Right cardiac atrium (tissue), 5 donors: ENCODE measurements at places on chromosomes 3 and 15. TPM values are rescaled to one million over a fixed set of nuclear protein-coding genes. Genes with fewer than 3 reads are reported as not detected.

B3GNT5 gene
- total RNA-seq, result 4.3 TPM

- DNase-seq, result no peak
Observed at GRCh38 chr3:30502742-30503073, 103.7 kb upstream of the TGFBR2 start.

GRCh38 chr15:60916032-60916678 is 312.9 kb downstream of the RORA start:
- DNase-seq, result no peak

- peak; percentile 66 for DNase-seq
Observed at GRCh38 chr15:58522391-58522790, 90.6 kb downstream of the LIPC start.

ABHD17C gene
- total RNA-seq, result 5.8 TPM

- no peak for DNase-seq
Observed at GRCh38 chr3:183281126-183281797, 28.2 kb downstream of the B3GNT5 start.

PROK2 gene
- not detected for total RNA-seq

DNA sequence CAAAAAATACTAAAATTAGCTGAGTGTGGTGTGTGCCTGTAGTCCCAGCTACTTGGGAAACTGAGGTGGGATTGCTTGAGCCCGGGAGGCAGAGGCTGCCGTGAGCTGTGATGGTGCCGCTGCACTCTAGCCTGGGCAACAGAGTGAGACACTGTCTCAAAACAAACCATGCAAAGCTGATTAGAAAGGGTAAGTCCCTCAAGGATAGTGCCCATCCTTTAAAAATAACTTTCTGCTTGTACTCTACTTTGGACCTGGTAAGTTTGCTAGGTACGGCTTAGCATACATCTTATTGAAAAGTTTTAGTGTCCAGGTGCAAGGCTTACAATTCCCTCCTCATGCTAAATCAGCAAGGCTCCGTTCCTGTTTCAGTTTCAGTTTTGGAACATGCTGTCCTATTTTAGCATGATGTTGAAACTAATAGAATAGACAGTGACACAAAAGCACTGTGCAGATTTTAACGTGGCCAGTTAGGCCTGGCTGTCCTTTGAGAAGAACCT is 21.4 kb downstream of the FEM1B start:
- DNase-seq, result no peak

GRCh38 chr3:141738891-141739363 is 829 bp downstream of the RNF7 start:
- no peak for DNase-seq

DNA sequence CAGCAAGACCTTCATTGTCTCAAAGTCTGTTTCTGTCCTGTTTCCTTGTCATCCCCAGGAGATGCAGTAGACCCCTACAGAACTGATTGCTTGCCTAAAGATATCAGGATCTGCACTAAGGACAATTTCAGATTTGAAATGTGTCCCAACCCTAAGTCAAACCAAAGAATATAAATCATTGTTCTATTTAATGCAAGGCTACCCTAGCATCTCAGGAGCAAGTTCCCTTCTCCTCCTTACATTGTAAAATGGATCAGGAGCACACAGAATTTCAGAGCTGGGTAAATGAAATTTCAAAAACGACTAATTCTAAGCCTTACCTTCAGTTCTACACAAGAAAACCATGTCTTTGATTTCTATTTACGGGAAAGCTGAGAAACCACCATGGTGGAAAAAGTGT is 360.9 kb upstream of the KCNH8 start:
- no peak for DNase-seq

- peak; percentile 39 for DNase-seq
Observed at GRCh38 chr3:32106929-32107362, 526 bp downstream of the GPD1L start.

DNA sequence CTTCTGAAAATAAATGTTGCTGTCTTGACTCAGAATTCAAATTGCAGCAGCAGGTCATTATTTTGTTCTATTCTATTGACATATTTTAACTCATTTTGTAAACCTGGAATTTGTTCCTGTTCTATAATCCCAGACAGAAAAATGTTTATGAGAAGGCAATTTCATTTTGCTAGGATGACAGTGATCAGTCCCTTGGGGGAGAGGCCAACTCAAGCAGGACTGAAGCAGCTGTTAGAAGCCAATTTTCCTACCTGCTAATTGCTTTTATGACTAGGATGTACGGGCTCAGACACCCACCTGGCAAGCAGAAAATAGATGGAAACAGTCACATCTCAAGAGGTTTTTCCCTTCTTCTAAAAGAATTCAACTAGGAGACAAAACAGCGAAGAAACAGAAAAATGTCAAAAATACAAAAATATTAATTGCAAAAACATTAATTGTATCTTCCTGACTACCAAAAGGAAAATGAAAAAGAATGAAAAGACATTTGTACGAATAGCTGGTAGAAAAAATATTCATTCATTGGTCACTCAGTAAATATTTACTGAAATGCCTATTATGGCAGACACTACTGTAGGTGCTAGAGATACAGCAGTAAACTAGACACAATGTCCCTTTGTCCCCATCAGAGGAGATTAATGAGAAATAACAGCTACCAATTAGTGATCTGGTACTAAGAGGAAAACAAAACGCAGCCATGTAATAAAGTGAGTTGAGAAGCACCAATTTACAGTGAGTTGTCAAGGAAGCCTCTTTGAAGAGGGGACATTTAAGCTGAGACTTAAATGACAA is 73.5 kb downstream of the PEAK1 start:
- no peak for DNase-seq

DNA sequence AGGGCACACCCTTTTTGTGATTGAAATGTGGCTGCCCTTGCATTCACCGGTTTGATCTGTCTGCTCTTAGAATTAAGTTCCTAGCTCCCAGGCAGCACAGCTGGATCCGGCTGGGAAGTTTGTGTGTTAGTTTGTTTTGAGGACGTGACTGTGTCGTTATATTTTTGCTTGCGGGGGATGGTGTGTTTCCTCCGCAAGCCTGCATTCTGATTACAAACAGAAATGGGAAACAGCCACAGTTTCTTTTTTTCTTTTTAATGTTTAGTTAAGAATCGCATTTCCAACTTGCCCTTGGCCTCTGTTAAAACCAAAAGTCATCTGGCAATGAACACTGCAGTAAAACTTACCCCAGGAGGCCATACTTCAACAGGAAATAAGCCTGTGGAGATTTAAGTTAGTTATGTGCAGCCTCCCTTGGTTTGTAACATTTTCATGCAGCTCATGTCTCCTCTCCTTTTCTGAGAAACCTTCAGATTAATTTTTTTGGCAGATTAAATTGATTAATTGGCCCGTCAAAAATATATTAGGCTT is 888 bp downstream of the TMOD3 start:
- DNase-seq, result no peak

DNA sequence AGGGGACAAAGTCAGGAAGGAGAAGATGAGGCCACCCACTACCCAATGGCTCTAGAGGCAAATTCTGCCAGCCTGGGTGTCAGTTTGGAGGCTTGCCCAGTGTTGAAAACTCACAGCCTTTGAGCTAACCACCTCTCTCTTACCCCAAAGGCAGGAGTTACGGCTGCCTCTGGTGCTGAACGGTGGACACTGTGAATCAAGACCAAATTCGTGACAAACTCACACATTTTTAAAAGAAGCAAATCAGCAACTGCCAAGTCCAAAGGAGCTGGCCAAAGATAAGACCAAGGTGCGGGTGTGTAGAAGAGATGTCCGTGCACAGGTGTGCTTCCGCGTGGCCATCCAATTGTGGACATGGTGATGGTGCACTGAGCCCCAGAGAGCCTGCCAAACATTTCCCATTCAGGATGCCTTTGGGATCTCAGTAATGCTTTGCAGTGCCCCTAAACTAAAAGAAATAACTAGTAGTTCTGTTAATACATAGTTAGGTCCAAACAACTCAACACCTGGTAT is 74.6 kb downstream of the FAM174B start:
- DNase-seq, result no peak

LRRC31 gene
- not detected for total RNA-seq

GRCh38 chr3:144810160-144810559 is 838.5 kb downstream of the DIPK2A start:
- DNase-seq, result no peak

MITF gene
- total RNA-seq, result 52.7 TPM

TMEM40 gene
- 3.3 TPM for total RNA-seq

GRCh38 chr3:172086071-172086470 is 46.7 kb downstream of the FNDC3B start:
- DNase-seq, result no peak

GRCh38 chr3:155676252-155676981 is 68.5 kb downstream of the PLCH1 start:
- peak; percentile 19 for DNase-seq

FBLN2 gene
- 323 TPM for total RNA-seq

GRCh38 chr3:192879346-192880031 is 38.2 kb downstream of the MB21D2 start:
- DNase-seq, result no peak

GRCh38 chr15:88704791-88705768 is 66.3 kb downstream of the ISG20 start:
- peak; percentile 88 for DNase-seq

RLBP1 gene
- total RNA-seq, result not detected

DNA sequence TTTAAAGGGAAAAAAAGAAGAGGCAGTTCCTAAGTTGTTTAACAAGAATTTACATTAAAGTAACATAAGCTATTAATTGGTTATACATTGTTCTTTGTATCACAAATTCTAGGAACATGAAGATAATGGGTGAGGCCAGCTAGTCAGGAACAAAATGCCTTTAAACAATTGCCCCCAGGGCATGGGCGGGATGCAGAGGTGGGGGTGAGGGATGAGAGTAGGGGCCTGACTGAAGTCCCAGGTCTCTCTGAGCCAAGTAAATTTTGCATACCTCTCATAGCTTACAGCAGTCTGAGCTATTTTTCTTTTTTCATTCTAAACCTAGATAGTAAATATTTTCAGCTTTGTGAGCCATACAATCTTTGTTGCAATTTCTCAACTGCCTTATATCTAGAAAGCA is 77.8 kb upstream of the RNU6-1 start:
- DNase-seq, result no peak

COL6A6 gene
- total RNA-seq, result 5.7 TPM
